ENCODE measurements at places on chromosomes 11 and 22.

GRCh38 chr22:37500745-37501609 is 14.8 kb upstream of the MFNG start:
- no peak for DNase-seq

DNA sequence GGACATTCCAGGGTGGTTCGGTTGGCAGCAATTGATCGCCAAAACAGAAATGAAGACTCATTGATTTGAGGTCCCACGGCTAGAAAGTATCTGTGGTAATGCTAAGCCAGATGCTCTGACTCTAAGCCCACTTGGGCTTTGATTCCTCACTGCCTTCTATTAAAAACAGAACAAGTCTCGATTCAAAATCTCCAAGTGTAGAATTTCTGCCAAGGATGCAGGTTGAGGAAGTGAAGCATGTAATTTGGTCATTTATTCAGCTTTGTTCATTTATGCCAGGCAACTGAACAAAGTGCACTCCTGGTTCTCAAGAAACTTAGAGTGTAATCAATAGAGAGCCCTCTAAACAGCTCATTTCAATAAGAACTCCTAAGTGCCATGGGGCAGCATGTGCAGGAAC is 2.3 kb upstream of the CEP295 start:
- no peak for DNase-seq

GRCh38 chr11:11458485-11458884 is 105.4 kb upstream of the CSNK2A3 start:
- DNase-seq = no peak

DNA sequence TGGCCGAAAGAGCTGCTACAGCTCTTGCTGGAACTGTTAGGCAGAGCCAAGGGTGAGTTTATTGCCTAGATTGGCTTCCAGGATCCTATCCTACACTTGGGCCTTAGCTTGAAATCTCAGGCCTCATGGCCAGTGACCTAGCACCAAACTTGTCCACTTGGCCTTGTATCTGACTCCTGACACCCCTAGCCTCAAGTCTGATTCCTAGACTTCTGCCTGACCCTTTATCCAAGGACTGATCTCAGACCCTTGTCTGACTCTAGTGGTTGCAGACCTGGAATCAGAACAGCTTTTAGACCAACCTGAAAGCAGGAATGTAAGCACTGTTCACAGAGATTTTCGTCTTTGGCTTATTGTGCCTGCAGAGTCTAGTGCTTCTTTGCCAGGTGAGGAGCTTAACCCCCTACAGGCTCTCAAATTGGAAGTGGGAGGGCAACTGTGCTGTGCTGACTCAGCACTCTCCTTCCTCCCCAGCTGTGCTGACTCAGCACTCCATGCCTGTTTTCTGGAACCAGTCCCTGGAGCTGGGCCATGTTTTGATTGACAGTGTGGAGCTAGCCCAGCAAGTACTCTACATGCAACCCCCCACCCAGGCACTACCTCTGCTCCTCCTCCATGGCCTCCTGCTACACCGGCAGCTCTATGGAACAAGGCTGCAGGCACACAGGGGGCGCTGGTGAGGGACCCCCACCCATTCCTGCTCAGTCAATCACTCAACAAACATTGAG is 35.1 kb downstream of the RRP8 start:
- no peak for DNase-seq

- DNase-seq = no peak
These were observed 15.8 kb upstream of the RBM4B start for GRCh38 chr11:66693356-66694055.

- no peak for DNase-seq
These were observed 129.1 kb downstream of the EHF start for GRCh38 chr11:34749666-34750659.

- DNase-seq = no peak
These were observed 8.6 kb downstream of the TBCEL start for GRCh38 chr11:121032546-121032945.

- no peak for DNase-seq
These were observed 3.4 kb upstream of the RCOR2 start for GRCh38 chr11:63920126-63920938.

GRCh38 chr11:43788421-43788820 is 92.2 kb upstream of the ALKBH3 start:
- DNase-seq = no peak

DNA sequence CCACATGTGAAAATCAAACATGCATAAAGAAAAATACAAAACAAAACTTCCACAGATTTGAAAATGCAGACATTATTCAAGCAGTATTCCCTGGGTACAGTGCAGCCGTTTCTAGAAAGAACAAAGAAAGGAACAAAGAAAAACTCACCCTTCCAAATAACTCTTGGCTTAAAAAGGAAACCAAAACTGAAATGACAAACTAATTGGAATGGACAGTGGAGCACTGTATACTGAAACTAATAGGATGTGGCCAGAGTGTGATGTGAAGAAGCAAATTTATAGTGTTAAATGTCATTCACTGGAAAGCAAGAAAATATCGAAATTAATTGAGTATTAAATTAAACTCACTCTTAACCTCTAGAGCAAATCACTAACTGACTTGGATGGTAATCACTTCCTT is 55.4 kb downstream of the QSER1 start:
- no peak for DNase-seq

DNA sequence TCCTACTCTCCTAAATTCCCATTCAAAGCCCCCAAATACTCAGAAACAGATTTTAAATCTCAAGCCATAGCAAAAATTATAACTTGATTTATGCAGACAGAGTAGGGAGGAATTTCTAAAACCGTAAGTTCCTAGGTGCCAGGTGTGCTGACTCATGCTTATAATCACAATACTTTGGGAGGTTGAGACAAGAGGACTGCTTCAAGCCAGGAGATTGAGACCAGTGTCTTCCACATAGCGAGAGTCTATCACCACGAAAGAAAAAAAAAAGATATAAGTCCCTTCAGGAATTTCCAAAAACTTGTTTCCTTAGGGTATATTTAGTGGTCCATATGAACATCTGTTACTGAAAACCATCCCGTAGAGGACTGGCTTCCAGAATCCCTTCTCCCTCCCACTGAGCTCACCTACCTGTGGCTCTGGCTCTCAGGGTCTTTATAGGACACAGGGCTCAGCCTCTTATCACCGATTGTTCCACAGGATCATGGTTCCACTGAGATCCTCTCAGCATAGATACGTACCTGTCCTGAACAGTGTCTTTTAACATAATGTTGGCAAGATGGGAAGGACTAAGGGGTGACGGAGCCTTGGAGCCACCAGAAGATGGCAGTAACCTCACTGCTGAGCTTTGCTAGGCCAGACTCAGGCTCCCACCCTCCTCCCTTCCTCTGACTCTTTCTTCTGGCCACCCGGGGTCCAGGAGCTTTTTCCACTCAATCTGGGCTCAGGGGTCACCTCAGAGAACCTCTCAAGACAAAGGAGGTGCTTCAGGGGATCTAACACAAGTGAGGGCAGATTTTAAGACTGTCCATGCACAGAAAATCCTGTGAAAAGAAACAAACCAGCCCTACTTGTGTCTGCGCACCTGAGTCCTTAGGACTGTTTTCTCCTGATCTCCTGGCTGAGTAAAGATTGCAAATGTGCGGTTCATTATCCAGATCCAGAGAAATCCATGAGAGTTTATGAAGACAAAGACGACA is 117.5 kb upstream of the TOP3B start:
- no peak for DNase-seq

DNA sequence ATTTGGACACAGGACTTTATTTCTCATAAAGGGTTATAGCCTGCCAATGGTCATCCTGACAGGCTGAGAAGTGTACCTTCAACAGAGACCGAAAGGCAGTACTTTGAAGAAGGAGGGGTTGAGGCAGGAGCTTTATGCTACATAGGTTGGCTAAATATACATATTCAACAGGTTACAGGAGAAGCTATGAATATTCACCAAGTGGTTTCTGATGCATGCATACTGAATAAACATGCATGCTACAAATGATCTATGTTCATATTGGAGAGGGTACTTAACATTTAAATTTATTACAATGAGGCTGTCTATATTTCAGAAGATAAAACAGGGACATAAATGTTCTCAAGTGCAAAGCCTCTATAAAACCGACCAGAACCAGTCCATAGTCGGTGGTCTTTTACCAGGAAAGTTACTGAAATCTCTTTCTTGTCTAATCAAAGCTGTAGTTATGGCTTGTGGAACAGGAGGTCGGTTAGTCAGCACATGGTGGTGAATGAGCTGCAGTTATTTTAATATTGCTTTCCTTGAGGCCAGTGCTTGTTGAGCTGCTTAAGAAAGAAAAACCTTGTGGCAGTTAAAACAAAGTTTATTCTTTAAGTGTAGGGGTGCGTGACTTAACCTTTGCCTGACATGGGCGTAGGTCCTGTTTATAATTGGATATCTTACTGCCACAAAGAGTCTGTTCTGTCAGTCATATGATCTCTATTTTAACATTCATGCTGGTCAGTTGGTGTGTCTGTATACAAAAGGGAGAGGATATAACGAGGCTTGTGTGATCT is 19.5 kb downstream of the CNTF start:
- DNase-seq = no peak

GRCh38 chr11:32899438-32899837 is 6.8 kb downstream of the QSER1 start:
- DNase-seq = no peak

- no peak for DNase-seq
These were observed 728.9 kb downstream of the OPCML start for GRCh38 chr11:132803436-132803835.

DNA sequence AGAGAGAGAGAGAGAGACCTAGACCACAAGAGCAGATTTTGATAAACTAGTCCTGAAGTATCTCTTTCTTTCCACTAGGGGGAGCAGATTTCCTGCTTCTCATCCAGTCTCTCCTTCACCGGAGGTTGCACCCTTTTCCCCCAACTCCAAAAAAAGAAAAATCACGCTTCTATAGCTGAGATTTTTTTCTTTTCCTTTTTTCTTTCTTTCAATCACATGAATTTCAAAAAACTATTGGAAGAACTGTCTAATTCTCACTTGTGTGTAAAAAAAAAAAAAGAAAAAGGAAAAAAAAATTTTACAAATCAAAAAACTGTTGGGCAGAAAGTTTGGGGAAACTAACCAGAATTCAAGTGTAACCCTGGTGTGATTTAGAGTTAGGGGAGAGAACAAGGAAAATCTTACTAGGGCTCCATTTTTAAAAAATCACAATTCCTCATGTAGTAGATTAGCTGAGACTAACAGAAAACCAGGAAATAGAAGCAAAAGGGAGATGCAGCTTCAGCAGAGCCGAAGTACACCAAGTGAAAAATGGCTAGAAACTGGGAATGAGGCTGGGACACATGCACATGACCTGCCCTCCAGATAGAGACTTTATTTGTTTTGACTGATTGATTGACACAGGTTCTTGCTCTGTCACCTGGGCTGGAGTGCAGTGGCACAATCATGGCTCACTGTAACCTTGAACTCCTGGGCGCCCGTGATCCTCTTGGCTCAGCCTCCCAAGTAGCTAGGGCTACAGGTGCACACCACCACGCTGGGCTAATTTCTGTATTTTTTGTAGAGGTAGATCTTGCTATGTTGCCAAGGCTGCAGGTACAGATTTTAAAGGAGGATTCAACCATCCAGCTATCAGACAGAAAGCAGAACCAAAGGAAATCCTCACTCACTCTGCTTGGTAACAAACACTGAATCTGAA is 27.1 kb downstream of the SDHD start:
- no peak for DNase-seq

DNA sequence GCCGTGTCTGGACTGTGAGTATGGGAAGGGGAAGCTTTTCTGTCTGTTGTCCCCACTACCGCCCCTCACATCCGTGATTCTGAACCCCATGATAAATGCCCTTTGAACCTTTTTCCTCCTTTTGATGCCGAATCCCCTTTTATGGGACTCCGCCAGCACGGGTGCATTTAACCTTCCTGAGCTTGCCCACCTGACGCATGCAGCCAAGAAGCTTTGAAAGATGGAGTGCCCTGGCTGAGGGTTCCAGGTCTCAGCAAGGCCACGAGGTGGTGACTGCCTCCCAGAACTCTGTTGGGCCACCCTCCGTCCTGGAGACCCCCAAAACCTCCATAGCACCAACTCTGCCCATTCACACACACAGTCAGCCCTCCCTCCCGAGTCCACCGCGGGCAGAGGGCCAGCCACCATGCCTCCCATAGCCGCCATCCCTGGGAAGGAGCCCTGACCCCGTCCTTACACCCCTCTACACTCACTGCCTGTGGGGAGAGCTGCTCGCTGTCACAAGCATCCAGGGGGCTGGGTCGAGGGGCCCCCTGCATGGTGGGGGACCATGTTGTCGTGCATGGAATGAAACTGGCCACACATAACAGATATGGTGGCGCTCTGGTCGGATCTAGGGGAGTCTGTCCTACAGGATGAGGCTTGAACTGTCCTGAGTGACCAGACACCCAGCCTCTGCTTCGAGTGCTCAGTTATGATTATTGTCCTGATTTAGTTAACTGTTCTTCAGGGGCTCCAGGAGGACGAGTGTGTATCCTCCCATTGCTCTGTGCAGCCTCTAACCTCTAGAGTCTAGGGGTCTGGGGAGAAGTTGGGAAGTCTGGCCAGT is 822 bp upstream of the COMT start:
- no peak for DNase-seq

GRCh38 chr11:73072935-73073481 is 69.1 kb downstream of the FCHSD2 start:
- DNase-seq = no peak

GRCh38 chr11:131581046-131581445 is 210.6 kb downstream of the NTM start:
- DNase-seq = no peak

GRCh38 chr22:17830043-17830961 is 56.0 kb upstream of the BID start:
- no peak for DNase-seq

- no peak for DNase-seq
These were observed 25.0 kb upstream of the SERPIND1 start for GRCh38 chr22:20748731-20749428.

GRCh38 chr11:78390809-78391208 is 26.8 kb downstream of the GAB2 start:
- DNase-seq = no peak

- no peak for DNase-seq
These were observed 700 bp downstream of the TTC17 start for GRCh38 chr11:43359422-43359818.

All from cortex of kidney (tissue), 1 donor.